ENCODE measurements at places on chromosomes 6 and 20. TPM values are rescaled to one million over a fixed set of nuclear protein-coding genes. Genes with fewer than 3 reads are reported as not detected.

Gene IL17A
- not detected for total RNA-seq

Gene ZFP57
- total RNA-seq = not detected

Gene COX4I2
- not detected for total RNA-seq

Gene SLC4A11
- 1.9 TPM for total RNA-seq

Gene RAET1L
- total RNA-seq = not detected

Gene KCNB1
- under 0.01 TPM for total RNA-seq

Gene MYBL2
- 19.8 TPM for total RNA-seq

Gene ASIP
- total RNA-seq = not detected

Gene NHLRC1
- total RNA-seq = 2.6 TPM

Gene DOK5
- 2.4 TPM for total RNA-seq

Gene EFCAB8
- total RNA-seq = not detected

Gene SMLR1
- not detected for total RNA-seq

Gene UNC5CL
- total RNA-seq = under 0.01 TPM

Gene DEFB127
- not detected for total RNA-seq

Gene ARHGAP18
- total RNA-seq = 98.8 TPM

Gene SALL4
- 0.46 TPM for total RNA-seq

Gene PTGIS
- total RNA-seq = 2.4 TPM

Gene HRH3
- total RNA-seq = not detected

Gene PYGB
- total RNA-seq = 69.2 TPM

Gene C20orf141
- not detected for total RNA-seq

Gene BPI
- total RNA-seq = not detected
